AG09319 (cell line): ENCODE measurements at places on chromosomes 4 and X.

- no peak for DNase-seq
Observed at GRCh38 chrX:96182366-96182765, 502.3 kb upstream of the DIAPH2 start.

DNA sequence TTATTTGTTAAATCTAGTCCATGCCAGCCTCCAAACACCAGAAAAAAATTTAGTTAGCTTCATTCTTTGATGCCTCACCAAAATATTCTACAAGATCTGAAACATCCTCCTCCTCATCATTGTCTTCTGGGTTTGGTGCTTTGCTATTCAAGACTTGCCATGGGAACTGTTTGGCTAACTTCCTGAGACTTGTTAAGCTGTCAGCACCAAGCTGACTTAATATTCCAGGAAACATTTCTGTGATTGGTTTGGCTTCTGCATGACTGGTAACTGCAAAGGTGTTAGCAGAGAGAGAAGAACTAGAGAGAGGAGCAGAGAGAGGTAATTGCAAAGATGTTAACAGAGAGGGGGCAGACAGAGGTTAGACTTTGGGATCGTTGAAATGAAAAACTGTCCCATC, 101.3 kb downstream of the PALLD start:
- no peak for DNase-seq

- no peak for DNase-seq
Observed at GRCh38 chr4:153634738-153635353, 49.2 kb upstream of the TLR2 start.

GRCh38 chrX:155662282-155662681, 49.5 kb upstream of the TMLHE start:
- DNase-seq: no peak

DNA sequence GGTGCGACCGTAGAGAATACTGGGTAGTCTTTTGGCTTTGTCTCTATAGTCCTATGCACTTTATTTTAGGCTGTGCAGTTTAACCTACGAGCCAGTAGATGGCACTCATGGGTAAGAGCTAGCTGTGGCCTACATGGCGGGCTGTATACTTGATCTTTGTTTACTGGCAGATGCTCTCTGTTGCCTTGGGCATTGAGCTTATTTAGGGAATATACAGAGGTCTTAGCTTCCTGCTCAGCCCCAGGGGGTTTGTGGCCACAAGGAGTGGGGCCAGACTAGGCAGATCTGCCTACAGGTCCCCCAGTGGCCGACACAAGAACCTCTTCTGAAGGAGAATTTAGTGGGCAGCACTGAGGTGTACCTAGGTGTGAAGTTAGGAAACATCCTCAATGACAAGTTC, 227.6 kb upstream of the HDX start:
- peak; percentile 3 for DNase-seq
